ENCODE measurements at places on chromosomes 7 and 10.
A peak's percentile ranks its signal among the peaks of the same experiment; 100 is the strongest.

DNA sequence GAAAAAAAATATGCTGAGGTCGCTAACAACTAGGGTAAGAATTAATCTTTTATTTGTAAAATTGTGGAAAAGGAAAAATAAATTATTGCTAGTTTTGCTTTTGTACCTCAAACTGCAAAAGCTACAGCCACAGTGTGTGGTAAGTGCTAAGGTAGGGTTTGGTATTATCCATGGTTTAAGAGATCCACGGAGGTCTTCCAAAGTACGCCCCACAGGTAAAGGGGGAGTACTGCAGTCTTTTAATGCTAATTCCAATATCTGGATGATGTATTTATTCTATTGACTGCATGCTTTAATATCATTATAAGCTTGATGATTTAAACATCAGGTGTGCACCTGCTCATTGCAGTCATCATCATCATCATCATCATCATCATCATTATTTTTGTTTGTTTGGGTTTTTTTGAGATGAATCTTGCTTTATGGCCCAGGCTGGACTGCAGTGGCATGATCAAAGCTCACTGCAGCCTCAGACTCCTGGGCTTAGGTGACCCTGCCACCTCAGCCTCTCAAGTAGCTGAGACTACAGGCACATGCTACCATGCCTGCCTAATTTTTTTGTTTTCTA, 38.4 kb upstream of the BMS1 start:
- DNase-seq = no peak

DNA sequence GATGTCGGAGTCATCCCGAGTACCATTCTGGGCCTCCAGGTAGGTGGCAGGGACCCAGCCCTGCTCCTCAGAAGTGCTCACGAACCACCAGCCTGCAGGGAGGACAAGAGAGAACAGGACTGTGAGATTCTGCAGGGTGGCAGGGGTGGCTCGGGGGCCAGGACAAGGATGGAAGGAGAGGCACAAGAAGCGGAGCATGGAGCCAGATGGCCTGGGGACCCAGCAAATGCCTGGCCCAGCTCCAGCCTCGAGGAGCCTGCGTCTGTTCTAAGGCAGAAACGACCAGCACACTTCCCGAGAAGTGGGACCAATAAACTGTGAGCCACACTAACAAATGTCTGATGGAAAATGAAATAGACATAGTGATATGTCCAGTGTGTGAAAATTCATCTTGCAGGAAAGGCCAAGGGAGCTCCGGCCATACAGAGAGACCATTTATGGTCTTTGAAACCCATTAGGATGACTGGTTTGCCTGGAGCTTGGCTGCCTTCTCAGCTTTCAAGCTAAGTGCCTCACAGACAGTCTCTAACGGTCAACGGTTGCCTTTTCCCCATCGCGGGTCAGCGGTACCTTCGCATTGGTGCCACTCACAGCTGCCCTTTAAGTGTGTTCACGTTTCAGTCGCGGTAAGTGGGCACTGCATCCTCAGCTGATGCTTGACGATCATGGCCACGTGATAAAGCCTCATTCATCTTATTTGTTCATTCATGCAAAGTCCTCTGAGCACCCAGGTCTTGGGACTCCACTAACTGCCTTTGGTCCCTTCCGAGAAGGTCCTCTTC, 133.8 kb downstream of the NEURL1 start:
- DNase-seq = no peak

GRCh38 chr7:64990216-64990615, 620 bp downstream of the ZNF117 start:
- no peak for DNase-seq

GRCh38 chr7:14836571-14837189, 65.9 kb downstream of the DGKB start:
- DNase-seq = peak; percentile 21

DNA sequence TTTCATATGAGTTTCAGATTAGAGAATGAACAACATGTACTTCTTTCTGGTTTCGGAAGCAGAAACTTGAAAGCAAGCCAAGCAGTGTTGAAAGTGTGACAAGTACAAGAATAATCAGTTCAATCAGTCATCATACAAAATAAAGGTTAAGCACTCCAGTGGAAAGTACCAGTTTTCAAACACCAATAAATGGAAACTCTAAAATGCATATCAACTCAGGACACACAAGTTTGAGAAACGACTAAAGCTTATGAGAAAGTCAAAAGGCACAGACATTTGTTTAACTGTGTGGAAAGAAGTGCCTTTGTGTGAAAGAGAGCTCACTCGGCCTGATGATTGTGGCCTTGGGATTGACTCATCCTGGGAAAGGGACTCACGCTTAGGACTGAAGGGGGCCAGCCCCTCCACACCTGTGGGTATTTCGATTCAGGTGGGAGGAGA, 60.6 kb upstream of the AKR1C1 start:
- no peak for DNase-seq

DNA sequence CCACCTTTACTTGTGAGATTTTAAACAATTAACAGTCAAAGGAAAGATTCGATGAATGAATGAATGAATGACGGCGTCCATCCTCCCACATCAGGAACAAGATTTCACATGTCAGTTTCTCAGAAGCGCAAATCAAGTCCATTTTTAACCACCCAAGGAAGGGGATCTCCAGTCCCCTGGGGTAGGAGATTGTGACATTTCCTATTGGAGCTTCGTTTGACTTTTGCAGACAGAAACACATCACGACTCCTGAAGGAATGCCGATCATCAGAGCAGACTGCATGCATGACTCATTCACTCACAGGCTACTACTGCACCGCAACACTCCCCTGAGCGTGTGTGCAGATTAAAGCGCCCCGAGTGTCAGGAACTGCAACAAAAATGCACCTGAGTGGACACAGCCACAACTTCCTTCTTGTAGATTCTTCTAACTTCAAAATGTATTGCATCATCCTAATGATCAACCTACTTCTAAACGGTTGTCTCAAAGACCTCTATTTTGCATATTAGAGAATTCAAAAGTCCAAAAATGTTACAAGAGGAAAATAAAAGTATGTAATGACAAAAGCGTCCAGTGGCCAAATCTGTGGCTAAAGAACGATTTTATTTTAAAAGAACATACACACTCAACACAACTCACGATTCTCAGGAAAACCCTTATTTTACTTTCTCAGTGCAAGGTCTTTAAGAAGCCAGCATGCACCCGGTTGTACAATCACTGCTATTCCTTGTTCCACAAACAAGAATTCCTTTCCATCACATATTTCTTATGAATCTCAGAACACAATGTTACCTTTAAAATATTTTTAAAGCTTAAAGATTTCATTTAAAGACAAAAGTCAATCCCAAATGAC, 172.6 kb downstream of the FAM107B start:
- no peak for DNase-seq

DNA sequence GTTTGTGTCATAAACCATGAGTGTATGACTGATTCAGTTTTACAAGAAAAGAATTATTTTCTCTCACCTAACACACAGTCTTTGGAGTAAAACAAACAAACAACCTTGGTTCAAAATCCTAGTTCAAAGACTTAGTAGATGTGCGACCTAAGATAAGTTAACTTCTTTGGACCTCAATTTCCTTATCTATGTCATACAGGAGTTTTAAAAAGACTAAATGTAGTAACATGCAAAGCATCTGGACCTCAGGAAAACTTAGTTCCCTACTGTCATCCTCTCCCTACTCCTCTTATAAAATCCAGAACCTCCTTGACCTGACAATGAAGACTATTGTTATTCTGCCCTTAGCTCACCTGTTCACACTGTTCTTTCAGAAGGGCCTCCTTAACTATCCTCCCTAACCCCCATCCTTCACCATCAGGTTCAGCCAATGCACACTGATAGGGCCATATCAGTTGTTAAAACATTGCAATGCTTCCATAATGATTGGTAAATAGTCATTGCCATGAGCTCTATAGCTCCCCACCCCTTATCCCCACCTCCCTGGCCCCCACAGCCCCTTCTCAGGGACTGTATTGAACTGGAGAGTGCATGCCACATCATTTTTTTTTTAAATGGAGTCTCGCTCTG, 28.8 kb upstream of the CCNJ start:
- DNase-seq = no peak

- DNase-seq = no peak
These were observed 32.8 kb upstream of the CDH23 start for GRCh38 chr10:71363936-71364335.

DNA sequence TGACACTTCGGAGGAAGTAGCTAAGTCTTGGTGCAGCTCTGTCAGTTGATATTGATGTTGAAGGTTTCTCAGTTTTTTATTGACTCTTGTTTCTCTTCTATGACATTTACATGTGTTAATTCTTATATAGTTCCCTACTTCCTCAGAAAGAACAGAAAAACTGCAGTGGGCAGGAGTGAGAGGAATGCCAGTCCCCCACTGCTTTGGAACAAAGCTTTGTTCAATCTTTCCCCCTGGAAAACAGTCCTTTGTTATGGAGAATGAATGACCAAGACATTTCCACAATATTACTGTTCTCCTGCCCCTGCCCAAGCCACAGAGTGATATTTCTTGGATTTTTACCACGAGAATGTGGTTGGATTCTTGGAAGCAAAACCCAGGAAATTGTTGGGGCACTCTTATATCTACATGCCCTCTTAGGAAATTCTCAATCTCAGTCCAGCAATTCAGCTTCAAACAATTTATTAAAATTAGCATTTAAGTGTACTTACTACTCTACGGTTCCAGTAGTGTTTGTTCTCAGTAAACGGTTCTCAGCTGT, 258.0 kb upstream of the KCND2 start:
- no peak for DNase-seq

DNA sequence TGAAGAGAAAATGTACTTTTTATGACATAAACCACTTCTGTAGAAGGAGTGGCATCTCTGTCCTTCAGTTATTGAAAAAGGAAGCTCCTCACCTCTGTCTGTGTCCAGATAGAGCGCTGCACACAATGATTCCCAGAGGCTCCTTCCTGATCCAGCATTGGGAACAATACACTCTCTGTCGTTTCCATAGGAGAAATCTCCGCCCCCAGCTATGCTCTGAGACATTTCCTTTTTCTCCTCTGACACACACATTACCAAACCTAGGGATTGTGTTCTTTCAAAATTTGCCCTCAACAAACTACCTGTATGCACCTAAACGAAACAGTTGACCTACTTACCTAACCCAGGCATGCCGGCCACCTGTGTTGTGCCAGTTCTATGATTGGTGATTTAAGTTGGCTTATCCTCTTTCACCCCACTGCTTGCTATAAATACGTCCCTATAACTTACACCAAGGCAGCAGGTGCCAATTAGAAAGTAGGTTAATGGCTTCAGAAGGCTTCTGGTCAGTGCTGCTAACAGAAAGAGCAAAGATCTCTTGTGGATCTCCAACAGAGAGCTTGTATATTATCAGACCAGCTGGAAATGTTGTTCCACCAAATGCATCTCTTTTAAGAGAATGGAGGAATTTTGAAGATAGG, 140.1 kb upstream of the JCAD start:
- no peak for DNase-seq

GRCh38 chr10:129509155-129509554, 42.1 kb downstream of the MGMT start:
- no peak for DNase-seq

DNA sequence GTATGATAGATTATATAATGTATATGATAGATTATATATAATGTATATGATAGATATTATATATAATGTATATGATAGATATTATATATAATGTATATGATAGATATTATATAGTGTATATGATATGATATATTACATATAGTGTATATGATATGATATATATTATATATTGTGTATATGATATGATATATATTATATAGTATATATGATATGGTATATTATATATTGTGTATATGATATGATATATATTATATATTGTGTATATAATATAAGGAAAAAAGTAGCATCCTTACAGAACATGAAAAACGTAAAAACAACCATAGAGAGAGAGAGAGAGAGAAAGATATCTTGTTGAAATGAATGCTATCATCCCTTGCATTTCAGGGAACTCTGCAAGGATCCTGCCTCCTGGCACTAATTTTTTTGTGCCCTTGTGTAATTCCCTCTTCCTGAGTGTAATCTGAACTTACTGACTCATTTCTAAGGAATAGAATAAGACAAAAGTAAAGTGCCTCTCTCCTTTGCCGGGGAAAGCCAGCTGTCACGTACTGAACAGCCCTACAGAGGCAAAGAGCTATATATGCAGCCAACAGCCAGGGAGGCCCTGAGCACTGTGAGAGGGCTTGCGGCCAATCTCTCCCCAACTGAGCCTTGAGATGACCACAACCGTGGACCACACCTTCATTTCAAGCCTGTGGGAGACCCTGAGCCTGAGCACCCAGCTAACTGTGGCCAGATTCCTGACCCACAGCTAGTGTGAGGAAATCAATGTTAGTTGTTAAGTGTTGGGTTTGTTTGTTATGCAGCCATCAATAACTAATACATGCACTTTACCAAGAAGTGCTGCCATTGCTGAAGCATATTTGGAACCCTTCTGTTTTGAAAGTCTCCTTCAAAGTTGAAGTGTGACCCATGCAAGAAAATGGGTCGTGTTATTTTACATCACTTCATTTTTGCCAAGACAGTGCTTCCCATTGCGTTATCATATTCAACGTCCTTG, 61.1 kb upstream of the EZH2 start:
- DNase-seq = no peak

GRCh38 chr7:99693427-99694200, 13.8 kb upstream of the CYP3A5 start:
- DNase-seq = no peak

DNA sequence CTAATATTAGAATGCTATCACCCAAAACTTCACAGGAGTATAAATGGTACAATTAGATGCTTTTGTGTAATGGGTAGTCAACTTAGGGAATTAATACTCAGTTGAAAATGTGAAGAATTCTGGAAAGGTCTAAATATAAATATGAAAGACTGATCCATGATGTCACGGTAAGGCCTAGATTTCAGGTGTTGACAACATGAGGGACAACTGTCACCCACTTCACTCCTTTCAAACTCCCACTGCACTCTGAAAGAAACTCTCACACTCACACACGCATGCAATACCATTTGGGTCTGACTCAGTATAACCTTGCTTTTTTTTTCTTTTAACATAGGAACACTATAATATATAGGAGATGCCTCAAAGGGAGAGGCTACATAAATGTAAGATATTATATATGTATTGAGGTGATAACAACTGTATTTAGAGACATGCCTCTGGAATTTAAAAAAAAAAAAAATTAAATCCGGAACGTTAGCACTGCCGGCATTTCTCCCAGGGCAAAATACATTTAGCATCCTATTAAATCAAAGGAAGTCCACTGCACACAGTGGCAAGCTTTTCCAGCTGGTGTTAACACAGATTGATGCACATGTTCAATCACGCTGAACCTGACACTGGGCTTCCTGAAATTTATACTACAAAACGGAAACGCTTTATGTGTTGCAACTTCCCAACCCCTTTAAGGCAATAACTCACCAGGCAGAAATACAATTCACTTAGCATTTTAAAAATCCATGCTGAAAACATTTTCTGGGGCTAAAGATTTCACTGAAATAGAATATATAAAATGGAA, 74.9 kb downstream of the RSU1 start:
- DNase-seq = peak; percentile 38
